Activated CD8-positive, alpha-beta memory T cell treated with anti-CD3 and anti-CD28 coated beads for 4 hours (primary cell): ENCODE measurements at places on chromosomes 3 and 15.

- DNase-seq: no peak
These were observed 118.0 kb downstream of the CACNA2D3 start for GRCh38 chr3:54240309-54240708.

- no peak for DNase-seq
These were observed 41.8 kb downstream of the CRYGS start for GRCh38 chr3:186502138-186502948.

GRCh38 chr3:107966276-107966675, 124.6 kb downstream of the CD47 start:
- DNase-seq: no peak

DNA sequence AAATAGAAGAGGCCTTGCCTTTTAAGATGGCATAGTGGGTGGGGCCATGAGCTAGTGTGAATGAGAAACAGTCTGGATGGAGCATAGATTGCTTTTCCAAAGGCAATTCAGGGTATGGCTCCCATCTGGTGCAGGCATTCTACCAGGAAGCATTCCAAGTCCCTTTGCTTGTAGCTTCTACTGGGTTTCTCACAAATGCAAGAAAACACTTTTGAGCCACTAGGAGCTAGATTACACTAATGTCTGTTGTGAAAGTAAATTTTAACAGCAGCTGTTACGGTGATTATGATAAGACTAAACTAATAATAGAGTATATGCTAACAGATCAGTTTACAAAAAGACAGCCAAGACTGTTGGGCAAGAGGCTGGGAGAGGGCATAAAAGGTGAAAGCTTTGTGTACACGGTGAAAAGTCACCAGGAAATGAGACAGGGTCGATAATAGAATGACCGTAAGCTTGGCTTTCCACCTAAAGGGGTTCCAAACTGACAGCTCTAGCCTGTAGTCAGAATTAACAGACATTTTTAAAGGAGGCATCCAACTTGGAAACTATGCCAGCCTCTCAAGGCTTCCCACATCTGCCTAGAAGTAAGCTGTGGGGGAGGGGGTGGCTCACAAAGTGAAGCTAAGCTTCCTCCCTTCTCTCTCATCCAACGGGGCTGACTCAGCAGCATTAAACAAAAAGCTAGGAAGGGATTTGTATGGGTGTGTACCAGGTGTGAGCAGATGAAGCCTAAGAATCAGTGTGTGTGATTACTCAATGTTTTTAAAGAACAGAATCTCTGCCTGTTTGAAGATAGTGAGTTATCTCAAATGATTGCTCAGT, 61.1 kb upstream of the GPD1L start:
- DNase-seq: no peak

- DNase-seq: no peak
These were observed at the start of gene DNASE1L3 for GRCh38 chr3:58210761-58211460. Gene DNASE1L3 (minus strand): TSS chr3:58210972. CDS start chr3:58210906, 66 bp downstream.

DNA sequence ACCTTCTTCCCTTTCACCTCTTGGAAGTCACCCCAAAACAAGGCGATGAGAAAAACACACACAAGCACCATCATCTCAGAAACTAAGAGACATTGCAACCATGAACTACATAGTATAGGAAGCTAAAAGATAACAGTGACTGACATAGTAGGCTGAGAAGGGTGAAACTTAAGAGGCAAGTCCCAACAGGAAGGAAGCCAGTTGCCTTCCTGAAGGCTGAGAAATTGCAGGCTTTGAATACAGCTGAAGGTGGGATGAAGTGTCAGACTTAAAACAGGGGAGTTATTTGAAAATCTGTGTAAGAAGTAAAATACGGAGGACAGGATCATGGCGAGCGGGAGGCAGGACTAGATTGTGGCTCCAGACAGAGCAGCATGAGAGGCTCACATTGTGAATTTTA, 27.8 kb downstream of the SLC27A2 start:
- DNase-seq: no peak

DNA sequence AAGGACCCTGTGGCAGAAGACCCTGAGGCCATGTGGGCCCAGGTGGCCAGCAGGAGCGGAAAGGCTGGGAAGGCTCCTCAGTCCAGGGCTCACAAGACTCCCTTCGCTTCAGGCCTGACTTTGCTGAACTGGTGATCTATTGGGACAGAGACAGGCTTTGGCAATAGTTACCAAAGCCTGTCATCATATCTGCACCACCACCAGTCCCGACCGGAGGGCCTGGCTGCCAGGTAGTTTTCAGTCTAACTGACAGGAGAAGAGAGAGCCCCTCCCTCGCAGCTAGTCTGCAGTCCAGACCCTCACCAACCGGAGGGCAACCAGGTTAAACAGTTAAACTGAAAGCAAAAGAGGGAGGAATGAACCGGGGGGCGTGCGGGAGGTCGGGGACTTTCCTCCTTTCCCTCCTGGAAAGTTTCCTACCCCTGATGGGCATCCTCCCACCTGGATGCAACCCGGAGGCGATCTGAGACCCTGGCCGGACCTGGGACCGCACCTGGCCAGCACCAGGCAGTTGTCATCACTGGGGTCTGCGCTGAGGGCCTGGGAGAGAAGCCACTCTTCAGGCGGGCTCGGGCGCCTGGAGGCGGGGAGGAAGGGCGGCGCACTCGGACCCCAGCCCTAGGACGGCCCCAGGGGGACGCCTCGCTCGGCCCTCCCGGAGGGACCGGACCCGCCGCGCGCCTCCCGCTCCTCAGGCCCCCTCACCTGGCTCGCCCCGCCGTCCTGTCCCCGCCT, 435 bp downstream of the RAB27A start:
- DNase-seq: no peak

DNA sequence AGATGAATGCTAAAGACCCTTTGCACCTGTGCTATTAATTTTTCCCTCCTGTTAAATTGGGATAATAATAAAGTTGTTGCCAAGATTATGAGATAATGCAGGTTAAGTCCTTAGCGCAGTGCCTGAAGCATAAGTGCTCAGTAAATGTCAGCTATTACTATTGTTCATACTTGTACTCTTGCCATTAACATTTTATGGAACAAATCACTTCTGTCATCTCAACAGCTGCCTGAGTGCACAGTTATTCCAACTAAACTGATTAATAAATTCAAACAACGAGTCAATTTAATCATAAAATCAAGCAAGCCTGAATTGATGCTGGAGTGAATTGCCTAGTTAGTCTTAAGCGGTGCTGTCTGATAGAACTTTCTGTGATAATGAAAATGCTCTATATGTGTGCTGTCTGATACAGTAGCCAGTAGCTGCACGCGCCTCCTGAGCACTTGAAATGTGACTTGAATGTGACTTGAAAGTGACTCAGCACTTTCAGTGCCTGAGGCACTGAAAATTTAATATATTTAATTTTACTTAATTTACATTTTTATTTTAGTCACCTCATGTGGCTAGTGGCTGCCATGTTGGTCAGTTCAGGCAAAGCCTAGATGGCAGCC, 198.7 kb upstream of the PFN2 start:
- DNase-seq: no peak
